Cortex of kidney (tissue), 1 donor: ENCODE measurements at places on chromosomes 7 and 10.

DNA sequence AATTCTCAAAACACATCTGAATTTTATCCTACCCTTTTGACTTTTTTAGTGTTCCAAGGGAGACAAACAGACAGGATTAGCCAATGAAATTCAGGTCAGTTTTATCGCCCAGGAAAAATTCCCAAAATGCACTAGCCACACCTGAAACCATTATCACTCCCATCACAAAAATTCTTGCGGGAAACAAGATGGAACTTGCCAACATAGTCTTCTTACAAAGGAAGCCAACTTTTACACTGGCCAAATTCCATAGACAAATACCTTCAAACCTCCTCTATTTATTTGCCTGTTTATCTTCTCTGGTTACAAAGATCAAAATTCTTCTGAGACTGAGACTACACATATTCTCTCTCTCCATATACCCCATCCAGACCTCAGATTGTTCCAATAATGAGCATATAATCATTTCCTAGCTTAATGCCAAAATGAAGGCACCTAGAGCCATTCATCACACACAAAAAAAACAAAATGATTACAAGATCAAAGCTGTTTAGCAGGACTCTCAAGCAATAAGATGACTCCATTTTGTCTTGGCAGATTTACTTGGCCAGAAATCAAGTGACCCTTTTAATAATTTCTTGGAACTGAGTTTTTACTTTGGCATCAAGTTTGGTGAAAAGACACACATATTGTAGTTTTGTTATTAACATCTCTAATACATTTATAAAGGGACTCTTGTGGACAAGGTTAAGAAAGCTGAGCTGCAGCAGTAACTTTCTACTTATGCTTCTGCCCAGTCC, 30.2 kb downstream of the MET start:
- no peak for DNase-seq

DNA sequence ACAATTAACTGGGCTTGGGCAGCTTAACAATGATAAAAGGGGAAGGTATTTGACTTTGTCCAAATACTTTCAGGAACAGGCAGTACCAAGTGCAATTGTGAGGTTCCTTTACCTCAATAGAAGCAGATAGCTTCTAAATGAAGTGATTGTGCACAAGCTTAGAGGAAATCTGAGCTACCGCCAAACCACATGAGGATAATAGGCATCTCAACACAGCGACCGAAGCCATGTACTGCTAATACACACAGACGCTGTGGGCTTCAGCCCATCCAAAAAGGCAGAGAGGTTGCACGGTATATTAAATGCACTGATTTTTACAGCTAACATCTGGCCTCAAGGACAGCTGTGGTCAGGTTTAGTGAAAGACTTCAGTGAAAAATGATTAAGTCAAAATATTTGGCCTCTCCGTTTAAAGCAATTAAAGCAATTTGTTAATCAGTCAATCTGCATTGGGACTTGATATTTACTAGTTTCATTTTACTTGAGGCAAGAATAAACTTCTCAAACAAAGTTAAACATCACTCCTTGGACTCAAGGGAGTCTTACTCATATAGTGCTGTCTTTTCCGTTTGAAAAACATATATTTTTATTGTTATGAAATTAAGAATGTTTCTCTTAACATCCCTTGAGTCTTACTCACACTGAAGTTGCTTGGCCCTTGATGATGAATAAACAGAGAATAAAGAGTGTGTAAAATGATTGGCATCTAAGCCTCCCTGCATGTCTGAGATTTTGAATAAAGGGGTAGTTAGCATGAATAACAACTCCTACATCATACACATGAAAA, 306.3 kb downstream of the C7orf25 start:
- DNase-seq, result no peak

DNA sequence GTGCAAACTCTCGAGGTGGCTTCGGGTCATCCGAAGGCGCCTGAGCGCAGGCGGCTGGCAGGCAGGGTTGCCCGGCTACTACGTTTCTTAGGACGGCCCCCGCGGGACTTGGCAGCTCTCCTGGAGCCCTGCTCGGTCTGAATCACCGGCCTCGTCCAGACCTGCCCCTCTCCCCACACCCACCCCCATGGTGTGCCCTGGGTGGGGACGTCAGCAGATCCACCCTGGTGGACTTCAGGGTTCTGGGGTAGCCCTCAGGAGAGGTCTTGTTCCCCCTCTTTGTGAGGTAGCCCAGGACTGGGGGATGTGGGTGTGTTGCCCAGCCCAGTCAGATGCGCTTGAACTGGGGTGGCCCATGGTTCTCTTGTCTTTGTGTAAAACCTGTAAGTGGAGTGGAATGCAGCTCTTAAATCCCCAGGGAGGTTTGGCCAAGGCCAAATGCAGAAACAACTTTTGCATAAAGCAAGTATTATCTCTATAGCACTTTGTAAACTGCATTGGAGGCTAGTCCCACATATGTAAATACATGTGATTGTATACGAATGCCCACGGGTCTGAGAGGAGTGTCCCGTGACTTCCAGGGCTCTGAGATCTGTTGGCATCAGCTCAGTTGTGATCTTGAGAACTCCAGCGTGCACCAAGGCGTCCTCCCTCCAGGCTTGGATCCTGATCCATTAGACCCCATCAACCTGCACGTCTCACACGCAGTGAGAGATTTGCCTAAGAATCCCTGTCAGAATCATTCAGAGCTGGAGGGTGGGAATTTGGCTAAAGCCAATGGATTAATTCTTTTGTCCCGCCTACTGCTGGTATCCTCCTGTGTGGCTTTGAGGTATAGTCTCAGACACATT, 1.8 kb downstream of the PFKFB3 start:
- no peak for DNase-seq

GRCh38 chr7:115864082-115864481, 166.5 kb downstream of the TFEC start:
- no peak for DNase-seq

DNA sequence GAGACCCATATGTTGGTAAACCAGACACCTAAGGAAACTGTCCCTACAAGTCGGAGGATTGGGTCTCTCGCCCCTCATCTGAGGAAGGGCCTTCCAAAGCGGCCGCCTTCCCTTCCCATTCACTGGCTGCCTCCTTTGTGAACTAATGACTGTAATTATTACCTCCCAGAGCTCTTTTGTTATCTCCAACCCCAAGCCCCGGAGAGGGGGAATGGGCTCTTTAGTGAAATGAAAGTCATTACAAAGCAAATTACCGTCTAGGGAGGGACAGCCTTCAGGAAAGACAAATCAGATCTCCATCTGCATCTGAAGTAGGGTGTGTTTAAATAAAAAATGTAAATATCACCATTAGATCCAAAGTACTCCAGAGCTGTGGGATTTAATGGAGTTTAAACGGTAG, 2.6 kb upstream of the GAD2 start:
- DNase-seq, result no peak

- no peak for DNase-seq
Measured at GRCh38 chr7:138519061-138519798, 59.2 kb downstream of the TRIM24 start.

DNA sequence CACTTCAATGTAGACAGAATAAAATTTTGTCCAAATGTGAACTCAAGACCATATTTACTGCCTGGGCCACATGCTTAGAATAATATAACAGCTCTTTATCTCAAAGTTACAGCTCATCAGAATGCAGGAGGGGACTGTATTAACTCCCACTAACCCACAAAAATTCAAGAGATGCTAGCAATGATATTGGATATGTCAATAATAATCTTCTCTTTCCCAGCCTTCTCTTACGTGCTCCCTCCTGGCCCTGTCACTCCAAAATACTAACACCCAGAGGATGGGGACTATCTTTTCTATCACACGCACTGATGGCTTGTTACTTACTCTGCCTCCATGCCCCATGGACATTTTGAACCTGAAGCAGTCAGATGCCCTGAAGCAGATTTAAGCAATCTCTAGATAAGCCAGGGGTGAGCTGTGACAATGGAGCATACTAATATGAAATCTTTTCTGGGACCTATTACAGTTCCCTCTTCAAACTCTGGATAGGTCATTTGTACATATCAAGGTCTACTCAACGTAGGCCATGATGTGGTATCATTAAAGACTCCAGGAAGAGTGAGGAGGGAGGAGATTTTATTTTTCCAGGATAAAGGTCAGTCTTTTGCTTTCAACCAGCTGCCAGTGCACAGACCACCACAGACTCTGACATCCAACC, 803.0 kb downstream of the GRM8 start:
- DNase-seq, result no peak

DNA sequence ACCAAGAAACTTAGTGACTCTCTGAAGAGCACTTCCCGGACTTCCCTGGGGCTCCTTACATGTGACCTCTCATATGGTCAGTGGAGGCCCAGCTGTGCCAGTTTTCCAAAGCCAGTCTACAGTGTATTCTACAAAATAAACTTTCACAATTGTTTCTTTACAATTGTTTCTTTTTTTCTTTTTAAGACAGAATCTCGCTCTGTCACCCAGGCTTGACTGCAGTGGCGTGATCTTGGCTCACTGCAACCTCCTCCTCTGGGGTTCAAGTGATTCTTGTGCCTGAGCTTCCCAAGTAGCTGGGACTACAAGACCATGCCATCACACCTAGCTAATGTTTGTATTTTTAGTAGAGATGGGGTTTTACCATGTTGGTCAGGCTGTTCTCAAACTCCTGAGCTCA, 25.9 kb downstream of the CYP17A1 start:
- DNase-seq, result no peak

GRCh38 chr7:27101957-27102580, 414 bp downstream of the HOXA2 start:
- no peak for DNase-seq

DNA sequence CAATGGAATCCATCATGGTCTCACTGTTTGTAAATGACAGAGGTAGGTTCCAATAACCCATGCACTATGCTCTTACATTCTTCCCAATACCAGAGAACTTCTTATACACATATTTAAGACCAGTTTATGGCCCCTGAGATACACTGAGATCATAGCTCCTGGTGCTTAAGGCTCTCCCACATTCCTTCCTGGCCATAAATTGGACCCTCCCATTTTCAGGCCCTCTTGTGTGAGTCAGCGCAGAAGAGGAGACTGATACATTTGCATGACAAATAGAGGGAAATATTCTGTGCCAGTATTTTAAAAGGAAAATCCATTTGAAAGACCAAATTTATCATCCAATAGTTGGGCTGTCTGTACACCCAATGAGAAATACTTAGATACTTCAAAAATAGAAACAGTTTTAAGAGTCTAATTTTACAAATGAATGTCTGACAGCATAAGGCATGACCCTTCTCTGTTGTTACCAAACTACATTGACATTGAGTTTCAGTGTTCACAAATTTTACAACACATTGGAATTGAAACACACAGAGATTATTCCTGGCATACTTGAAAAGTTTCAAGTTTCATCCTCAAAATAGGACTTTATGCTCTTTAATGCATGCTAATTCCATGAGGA, 35.3 kb downstream of the SLC16A9 start:
- no peak for DNase-seq

DNA sequence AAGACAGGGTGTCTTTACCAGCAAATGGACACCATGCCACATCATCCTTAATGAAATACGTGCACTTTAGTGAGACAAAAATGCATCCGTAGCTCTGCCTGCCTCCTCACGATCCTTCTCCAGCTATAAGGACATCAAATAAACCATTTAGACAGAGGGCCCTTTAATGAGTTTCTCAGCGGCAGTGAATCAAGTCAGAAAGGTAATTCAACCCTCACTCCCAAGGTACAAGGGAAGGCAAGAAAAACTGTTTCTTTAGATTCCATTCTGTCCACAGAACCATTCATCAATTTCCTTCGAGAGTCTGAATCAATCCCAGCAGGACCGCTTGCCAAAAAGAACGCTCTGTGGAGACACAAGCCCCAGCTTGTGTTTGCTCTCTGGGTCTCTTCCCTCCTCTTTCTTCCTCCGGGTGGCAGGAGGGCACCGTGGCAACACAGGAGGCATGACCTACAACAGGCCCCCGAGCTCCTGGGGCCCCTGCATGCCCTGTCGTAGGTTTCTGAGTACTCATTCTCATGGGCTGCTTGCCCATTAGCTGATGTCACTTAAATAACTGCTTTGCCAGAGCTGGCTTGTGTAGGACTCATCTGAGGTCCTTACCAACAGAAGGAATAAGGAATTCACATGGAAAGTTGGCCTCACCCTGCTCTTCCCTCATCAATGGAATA, 297.8 kb upstream of the PRKCQ start:
- DNase-seq, result no peak

DNA sequence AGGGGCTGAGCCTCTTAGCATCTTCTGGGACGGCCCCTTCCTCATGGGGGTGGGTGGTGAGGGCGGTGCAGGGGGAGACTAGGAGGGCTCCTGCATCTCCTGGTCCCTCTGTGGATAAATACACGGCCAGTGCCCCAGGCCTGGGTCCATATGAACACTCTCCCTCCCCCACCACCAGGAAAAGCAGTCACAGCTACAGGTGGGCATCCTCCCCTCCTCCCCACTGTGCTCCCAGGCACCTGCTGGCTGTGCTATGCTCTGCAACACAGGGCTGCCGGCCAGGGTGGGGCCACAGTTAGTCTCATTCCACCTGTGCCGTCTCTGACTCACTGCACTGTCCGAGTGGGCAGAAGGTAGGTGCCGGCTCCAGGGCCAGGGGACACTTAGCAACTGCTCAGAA, 87.3 kb upstream of the INSIG1 start:
- no peak for DNase-seq

GRCh38 chr7:110940756-110941155, 150.2 kb upstream of the LRRN3 start:
- no peak for DNase-seq

- DNase-seq, result no peak
Measured at GRCh38 chr7:2093215-2093842, 139.4 kb downstream of the MAD1L1 start.

GRCh38 chr7:5667391-5667790, 114.1 kb downstream of the RNF216 start:
- no peak for DNase-seq

DNA sequence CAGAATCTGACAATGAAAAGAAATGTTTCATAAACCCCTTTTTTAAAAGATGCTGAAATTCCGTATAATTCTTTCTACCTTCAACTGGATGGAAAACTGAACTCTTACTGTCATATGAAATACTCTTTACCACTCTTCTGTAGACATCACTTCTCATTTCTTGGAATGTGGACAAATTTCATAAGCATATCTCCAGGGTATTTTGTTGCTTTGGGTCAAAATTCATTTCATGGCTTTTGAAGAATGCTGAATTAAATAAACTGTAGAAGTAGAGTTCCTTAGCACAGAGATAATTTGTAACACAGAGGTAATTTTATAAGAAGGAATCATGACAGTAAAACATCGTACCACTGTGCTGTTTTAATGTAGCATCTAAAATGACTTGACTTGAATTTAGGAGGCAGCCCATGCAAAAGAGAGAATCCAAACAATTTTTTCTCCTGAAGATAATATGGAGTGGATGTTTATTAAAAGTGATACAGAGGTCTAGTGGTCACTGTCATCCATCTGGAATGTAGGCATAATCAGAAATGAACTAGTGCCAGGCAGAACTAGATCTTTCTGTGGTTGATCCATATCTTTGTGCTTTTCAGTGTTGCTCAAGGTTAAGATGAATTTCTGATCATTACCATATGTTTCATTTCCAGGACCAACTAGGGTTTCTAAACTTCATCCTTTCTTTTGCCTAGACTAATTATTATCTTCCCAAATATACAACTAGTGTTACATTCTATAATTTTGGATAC, 492.0 kb downstream of the KIF20B start:
- DNase-seq, result no peak
